ENCODE measurements at places on chromosomes 7 and 10.

GRCh38 chr7:96184783-96185182, 137.1 kb downstream of the SLC25A13 start:
- no peak for DNase-seq

DNA sequence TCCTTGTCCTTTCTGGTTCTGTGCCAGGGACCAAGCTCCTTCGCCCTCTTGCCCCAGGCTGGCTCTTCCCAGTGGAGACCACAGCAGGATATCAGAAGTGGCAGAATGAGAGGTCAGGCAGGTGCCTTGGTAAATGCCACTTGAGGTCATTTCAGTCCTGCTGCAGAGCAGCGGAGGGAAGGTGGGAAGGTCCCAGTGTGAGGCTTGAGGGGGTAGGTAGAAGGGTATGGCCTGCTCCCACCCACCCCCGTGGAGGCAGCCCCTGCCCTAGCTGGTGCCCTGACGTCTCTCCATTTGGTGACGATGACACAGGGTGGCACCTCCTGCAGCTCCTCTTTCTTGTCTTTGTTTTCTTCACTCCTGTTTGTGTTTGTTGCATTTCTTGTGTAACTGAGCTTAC, 538.8 kb downstream of the TCERG1L start:
- DNase-seq: no peak

- DNase-seq: no peak
Observed at GRCh38 chr7:90404777-90405176, 1.5 kb downstream of the CLDN12 start.

- no peak for DNase-seq
Observed at GRCh38 chr10:119522747-119523426, 19.6 kb downstream of the RGS10 start.

DNA sequence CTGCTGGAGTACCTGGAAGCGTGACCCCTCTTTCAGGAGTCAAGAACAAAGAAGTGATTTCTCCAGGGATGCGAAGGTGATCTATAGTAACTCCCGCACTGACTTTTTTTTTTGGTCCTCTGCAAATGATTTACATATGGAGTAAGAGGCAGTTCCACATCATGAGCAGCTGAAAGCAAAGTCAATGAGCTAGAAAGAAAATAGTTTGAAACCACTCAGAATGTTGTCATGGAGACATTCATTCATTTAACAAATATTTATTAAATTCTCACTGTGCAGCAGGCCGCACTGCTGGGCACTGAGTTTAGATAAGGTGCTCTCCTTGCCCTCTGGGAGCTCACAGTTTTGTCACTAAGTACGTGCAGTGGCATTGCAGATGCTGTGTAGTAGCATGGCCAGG, 206.7 kb downstream of the CAMK1D start:
- no peak for DNase-seq

DNA sequence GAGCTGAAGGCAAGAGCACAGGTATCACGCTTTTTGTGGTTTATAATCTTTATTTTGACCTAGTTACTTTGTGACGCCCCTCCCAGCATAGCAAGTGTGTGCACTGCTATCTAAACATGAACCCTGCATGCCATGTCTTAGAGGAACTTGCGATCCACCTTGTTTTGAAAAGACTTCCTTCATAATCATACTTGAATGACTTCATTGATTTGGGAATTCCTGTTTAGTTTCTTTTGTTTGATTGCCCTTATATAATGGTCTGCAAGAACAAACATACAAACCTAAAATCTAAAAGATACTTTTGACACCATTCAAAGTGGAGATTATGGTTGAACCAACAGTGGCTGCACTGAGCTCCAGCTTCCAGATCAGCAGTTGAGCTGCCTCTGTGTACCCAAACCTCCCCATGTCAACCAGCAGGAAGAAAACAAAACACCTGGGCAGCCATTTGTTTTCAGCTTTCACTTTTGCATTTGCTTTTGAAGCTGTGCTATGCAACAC, 132.6 kb downstream of the CELF2 start:
- peak; percentile 28 for DNase-seq

DNA sequence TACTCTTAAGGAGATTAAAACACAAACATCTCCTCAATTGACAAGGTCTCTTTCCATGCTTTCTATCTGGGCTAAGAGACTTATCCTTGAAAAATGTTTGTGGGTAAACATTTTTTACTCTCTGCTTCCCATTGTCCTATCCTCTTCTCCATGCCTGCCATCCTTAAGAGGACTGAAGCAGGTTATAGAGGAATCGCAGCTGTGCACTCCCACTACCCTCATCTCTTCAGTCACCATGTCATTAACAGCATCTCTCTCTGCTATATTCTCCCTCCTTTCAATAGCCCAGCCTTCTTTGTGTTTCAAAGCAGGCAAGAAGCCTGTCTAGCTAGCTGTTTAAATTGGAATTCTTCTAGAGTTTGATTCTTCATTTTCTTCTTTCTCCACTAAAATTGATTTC, 22.6 kb downstream of the COL1A2 start:
- DNase-seq: no peak

DNA sequence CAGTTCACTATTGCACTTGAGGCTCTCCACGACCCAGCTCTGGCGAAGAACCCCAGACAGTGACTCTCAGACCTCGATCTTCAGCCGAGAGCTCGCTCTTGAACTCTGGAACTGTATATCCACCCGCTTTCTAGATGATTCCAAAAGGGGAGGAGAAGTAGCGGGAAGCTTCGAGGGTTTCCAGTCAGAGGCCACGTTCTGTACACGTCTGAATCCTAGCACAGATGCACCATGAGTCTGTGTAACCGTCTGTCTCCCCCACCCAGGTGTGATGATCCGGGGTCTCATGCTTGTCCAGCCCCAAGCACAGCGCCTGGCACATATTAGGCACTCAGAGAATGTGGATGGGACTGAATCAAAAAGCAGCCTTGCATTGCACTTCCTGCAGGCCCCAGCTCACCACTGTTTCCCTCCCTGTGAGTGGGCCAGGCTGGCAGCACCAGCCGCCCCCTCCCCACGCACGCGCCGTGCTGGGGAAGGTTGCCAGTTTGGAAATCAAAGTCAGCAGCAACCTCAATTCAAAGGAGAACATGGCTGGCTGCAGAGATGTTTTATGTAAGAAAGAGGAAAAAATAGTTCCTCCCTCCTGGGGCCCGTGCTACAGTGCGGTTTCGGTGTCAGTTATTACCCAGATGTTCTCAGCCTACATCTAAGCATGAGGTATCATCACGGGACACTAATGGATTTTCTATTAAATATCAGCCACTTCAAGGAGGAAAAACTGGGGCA, 5.7 kb downstream of the GRID2IP start:
- DNase-seq: no peak

GRCh38 chr7:132255115-132255797, 321.0 kb downstream of the PLXNA4 start:
- no peak for DNase-seq

DNA sequence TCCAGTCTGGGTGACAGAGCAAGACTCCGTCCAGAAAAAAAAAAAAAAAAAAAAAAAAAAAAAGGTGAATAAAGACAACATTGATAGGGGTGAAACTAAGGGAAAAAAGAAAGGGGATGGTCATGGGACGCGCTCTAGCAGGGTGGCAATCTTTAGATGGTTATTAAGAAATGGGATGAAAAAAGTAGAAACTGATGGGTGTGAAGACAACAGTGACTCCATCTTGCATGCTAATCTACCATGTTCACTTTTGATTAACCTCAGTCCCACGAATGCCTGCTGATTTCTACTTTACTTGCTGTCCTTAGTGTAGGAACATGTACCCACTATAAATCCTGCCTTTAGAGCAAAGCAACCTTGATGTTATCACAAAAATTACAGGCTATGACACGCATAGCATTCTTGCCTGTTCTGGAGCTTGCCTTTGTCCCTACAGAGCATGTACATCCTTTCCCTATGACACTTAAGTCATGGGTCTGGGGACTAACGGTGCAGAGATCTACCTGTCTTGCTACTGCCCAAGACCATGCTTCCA, 38.5 kb downstream of the P4HA1 start:
- no peak for DNase-seq

DNA sequence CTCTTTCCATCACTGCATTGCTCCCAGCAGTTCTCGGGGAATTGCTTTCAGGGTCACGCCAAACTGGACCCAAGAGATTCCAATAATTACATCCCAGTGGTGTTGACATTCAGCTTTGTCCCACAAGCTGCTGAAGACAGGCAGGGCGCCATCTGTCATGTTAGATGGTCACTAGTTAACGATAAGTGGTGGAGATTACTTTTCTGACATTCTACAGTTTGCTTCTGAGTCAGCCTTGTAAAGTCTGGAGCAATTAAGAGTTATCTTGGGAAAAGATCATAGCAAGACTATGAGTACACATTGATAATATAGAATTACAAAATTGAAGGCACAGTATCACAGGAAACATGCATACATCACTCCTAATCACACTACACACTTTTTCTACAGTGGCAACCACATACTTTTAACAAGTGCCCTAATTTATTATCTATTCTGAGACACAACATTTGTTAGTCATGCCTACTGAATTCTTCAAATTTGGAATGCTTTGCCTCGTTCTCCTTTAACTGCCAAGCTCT, 41.9 kb downstream of the SEMA3C start:
- DNase-seq: no peak

GRCh38 chr7:116447436-116447835, 52.1 kb upstream of the CAV2 start:
- no peak for DNase-seq

DNA sequence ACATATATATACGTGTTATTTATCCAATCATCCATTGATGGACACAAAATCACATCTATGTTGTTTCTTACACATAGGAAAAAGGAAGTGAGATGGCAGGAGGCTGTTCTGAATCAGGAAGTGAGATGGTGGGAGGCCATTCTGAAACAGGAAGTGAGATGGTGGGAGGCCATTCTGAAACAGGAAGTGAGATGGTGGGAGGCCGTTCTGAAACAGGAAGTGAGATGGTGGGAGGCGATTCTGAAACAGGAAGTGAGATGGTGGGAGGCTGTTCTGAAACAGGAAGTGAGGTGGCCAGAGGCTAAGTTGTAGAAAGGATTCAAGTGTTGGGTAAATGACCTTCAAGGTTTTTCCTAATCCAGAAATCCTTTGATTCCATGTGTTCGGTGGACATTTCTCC, 921.5 kb downstream of the TYW1 start:
- no peak for DNase-seq

DNA sequence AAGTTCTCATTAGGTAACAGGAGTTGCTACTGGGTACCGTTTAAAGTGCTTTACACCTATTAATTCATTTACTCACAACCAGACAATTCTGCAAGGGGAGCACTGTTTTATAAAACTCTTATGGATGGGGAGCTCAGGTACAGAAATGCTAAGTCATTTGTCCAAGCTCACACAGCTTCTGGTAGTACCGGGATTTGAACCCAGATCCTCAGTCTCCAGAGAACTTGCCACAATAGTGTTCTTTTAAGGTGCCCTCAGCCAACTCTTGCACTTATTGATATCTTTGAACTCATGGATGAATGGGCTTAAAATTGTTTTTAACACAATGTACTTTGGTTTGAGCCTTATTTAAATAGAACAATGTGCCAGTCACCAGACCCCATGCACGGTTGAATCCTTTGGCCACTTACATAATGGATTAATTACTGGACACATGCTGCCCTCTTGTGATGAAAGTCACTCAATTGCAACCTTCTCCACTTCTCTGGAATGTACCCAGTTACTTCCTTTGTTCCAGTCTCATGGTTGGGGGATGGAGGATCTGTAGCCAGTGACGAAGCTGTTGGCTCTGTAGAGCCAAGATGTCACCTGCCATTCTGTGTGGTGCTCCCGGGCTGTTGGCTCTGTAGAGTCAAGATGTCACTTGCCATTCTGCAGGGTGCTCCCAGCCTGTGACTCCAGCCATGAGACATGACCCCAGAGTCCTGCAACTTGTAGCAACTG, 65.6 kb downstream of the NOD1 start:
- DNase-seq: peak; percentile 2

GRCh38 chr7:28217143-28217542, 36.5 kb upstream of the JAZF1 start:
- no peak for DNase-seq

GRCh38 chr10:107481224-107481623, 316.7 kb upstream of the SORCS1 start:
- no peak for DNase-seq

DNA sequence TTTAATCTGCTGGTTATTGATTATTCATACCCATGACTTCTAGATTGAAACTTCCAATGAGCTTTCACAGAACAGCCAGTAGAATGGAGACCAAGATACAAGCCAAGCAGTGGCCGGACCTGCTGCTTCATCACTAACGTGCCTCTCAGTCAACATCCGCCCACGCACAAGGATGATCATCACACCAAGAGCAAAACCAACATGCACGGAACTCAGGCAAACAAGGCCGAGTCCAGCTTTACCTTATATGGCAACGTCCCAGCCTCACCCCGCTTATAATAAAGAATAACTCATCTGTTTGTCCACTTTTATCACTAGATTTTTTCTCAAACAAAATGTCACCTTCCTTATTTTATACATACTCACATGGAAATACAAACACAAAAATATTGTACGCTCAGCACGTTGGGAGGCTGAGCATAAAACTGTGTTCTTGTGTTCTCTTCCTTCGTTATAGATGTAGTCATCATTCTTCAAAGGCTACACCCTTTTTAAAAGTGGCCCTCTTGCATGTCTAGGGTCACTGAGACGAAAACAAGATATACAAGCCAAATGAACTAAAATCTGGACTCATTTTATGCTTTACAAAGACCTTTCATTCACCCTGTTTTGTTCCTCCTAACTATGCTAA, 122.7 kb downstream of the SFMBT2 start:
- no peak for DNase-seq

- DNase-seq: no peak
Observed at GRCh38 chr7:135682191-135682590, 19.9 kb downstream of the STMP1 start.

- DNase-seq: no peak
Observed at GRCh38 chr7:65475734-65476319, 102.2 kb downstream of the ZNF92 start.

GRCh38 chr10:74058658-74059057, 60.7 kb downstream of the VCL start:
- no peak for DNase-seq

DNA sequence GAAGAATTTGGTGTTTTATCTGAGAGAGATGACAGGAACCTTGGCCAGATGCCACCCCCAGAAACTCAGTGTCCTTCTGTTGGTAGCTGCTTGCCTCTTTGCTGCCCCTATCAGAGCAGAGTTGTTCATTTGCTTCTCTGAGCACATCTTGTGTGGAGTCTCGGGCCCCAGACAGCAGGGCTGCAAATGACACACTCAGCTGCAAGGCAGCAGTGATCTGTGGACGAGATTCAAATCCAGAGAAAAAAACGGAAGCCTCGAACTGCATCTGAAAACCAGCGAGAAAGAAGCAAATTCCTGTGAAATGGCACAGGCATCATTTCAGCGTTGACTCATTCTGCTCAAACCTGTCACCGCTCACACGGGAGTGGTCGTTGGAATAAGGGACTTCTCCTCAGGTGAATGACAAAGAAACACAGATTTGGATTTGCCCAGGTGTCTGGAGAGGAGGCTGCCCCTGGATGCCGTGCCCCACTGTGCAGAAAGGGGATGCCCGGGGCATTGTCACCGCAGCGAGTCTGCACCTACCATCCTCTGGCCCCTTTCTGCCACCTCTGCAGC, 144.7 kb downstream of the PFKFB3 start:
- DNase-seq: no peak

DNA sequence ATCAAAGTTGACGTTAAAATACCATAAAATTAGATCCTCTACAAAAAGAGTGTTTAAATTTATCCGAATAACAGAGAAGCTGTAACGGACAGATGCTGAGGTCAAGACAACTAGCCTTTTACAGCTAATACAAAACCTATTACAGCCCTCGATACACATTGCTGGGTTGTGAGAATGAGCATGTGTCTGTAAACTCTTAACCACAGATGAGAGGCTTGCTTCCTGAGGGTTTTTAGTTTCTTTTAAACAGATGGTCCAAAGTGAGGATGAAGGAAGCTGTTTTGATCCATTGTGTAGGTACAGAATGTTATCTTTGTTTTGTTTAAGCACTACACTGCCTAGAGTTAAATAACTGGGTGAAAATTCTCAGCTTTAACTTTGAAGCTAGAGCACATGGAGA, 578.2 kb downstream of the PARD3 start:
- DNase-seq: no peak

Data from T-helper 1 cell (primary cell).